Gastroesophageal sphincter (tissue), 4 donors: ENCODE measurements at places on chromosomes 3 and 15. TPM values are rescaled to one million over a fixed set of nuclear protein-coding genes. Genes with fewer than 3 reads are reported as not detected.
A peak's percentile ranks its signal among the peaks of the same experiment; 100 is the strongest.

DNA sequence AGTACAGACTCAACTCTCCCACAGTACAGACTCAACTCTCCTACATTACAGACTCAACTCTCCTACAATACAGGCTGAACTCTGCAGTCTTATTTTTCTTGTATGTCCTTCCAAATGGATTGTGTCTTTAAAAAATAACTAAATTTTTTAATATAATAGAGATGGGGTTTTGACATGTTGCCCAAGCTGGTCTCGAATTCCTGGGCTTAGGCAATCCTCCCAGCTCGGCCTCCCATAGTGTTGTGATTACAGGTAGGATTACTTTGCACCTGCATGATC, 31.2 kb upstream of the UBXN7 start:
- H3K4me1 ChIP-seq: no peaks in the 10 kb centered on the region
- no peak overlapping the region for H3K27ac ChIP-seq
- H3K27me3 ChIP-seq: no peaks in the 10 kb centered on the region
- no peak overlapping the region for H3K4me3 ChIP-seq
- ATAC-seq: no peak
- no peaks in the 10 kb centered on the region for H3K36me3 ChIP-seq

GRCh38 chr15:101436526-101436925, 53.0 kb downstream of the PCSK6 start:
- H3K4me3 ChIP-seq: no peak overlapping the region
- no peak for ATAC-seq
- H3K27me3 ChIP-seq: peaks cover 10% of the 10 kb centered on the region
- peaks cover 10% of the 10 kb centered on the region for H3K4me1 ChIP-seq
- H3K27ac ChIP-seq: no peak overlapping the region

DNA sequence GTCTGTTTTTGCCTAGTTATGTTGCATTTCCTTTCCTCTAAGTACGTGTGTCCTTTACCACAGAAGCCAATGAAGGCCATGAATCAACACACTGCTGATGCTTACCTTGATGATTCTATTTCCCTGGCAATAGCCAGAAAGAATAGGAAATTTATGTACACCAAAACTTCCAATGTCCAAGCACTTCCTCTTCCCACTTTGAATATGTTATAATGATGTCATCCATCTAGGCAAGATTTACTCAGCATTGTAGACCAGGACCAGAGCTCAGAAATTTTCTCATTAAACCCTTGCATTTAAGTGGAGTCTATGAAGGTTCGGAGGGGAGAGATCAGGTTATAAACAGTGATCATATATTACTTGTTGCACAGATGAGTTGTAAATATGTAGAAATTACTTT, 126.0 kb downstream of the THRB start:
- H3K4me1 ChIP-seq: peaks cover 84% of the 10 kb centered on the region
- H3K27ac ChIP-seq: no peak overlapping the region
- no peaks in the 10 kb centered on the region for H3K36me3 ChIP-seq
- no peak for ATAC-seq
- no peak overlapping the region for H3K4me3 ChIP-seq

DNA sequence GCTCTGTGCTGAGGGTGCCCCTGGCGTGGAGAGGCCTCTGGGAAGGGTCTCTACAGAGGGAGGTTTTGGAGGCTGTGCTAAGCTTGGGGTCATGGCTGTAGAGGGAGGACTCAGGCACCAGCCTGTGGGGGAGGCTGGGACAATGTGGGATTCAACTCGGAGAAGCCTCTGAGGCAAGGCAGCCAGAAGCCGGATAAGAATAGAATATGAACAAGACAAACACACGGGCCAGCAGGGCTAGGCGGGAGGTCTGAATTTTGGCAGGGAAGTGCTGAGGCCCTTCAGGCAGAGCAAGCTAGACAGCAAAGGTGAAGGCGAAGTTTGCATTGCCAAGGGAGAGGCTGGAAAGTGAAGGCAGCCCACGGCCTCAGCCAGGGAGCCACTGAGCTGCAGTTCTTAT, 612.1 kb upstream of the NR2F2 start:
- no peak overlapping the region for H3K4me3 ChIP-seq
- H3K36me3 ChIP-seq: no peaks in the 10 kb centered on the region
- no peak overlapping the region for H3K27ac ChIP-seq
- no peaks in the 10 kb centered on the region for H3K4me1 ChIP-seq
- no peaks in the 10 kb centered on the region for H3K27me3 ChIP-seq
- peak; percentile 51 for ATAC-seq

GRCh38 chr3:168025076-168025475, 70.6 kb downstream of the GOLIM4 start:
- peaks cover 92% of the 10 kb centered on the region for H3K36me3 ChIP-seq
- peak overlapping the region; percentile 60 for H3K27ac ChIP-seq

- no peaks in the 10 kb centered on the region for H3K36me3 ChIP-seq
- no peak overlapping the region for H3K27ac ChIP-seq
- no peaks in the 10 kb centered on the region for H3K27me3 ChIP-seq
- H3K4me3 ChIP-seq: no peak overlapping the region
- ATAC-seq: no peak
These were observed 430.3 kb downstream of the NTRK3 start for GRCh38 chr15:87826119-87826747.

GRCh38 chr15:93929375-93930094, 301.8 kb upstream of the MCTP2 start:
- H3K4me1 ChIP-seq: no peaks in the 10 kb centered on the region
- H3K27ac ChIP-seq: peak overlapping the region; percentile 54
- ATAC-seq: peak; percentile 97
- no peak overlapping the region for H3K4me3 ChIP-seq
- H3K36me3 ChIP-seq: no peaks in the 10 kb centered on the region
- no peaks in the 10 kb centered on the region for H3K27me3 ChIP-seq

DNA sequence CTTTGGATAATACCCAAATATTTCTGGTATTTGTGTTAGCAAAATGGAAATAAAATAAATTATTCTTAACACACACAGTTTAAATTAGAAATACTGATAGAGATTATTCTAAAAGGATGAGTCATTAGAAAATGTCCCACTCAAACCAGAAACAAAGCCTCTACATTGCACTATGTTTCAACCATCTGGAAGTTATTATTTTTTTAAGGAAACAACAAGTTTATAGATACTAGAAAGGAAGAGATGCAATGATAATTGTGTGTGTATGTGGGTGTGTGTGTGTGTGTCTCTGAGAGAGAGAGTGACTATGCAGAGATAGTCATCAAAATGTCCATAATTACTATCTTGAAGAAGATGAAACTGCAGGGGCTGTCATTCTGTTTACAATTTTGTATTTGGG, 1340.5 kb downstream of the ROBO1 start:
- H3K4me1 ChIP-seq: no peaks in the 10 kb centered on the region
- H3K36me3 ChIP-seq: no peaks in the 10 kb centered on the region
- no peak for ATAC-seq
- no peak overlapping the region for H3K27ac ChIP-seq
- no peak overlapping the region for H3K4me3 ChIP-seq

GRCh38 chr15:69508659-69509058, 56.0 kb downstream of the RPLP1 start:
- no peak for ATAC-seq
- no peak overlapping the region for H3K4me3 ChIP-seq
- no peak overlapping the region for H3K27ac ChIP-seq
- H3K4me1 ChIP-seq: no peaks in the 10 kb centered on the region
- H3K27me3 ChIP-seq: peaks cover 9% of the 10 kb centered on the region
- no peaks in the 10 kb centered on the region for H3K36me3 ChIP-seq

DNA sequence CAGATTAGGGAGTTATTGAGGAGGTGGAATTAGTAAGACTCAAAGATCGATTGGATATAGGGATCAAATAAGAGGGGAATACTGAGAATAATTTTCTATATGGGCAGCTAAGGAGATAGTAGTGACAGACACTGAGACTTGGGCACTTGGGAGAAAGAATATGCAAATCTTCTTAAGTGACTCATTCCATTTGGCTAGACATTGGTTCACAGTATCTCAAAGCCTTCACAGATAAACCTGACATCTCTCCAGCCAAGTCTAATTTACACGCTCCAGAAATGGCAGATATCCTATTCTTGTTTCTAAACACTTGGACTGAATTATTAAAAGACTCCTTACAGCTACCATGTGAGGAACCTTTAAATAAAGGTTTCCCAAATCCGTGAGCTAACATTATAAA, 104.6 kb upstream of the ADAMTS9 start:
- H3K4me3 ChIP-seq: no peak overlapping the region
- no peak overlapping the region for H3K27ac ChIP-seq
- no peaks in the 10 kb centered on the region for H3K36me3 ChIP-seq
- peaks cover 30% of the 10 kb centered on the region for H3K4me1 ChIP-seq
- no peak for ATAC-seq

- peaks cover 80% of the 10 kb centered on the region for H3K36me3 ChIP-seq
- no peaks in the 10 kb centered on the region for H3K27me3 ChIP-seq
- no peak overlapping the region for H3K4me3 ChIP-seq
- no peak for ATAC-seq
- H3K4me1 ChIP-seq: no peaks in the 10 kb centered on the region
- H3K27ac ChIP-seq: no peak overlapping the region
These were observed 9.3 kb downstream of the LPCAT4 start for GRCh38 chr15:34357653-34358052.

DNA sequence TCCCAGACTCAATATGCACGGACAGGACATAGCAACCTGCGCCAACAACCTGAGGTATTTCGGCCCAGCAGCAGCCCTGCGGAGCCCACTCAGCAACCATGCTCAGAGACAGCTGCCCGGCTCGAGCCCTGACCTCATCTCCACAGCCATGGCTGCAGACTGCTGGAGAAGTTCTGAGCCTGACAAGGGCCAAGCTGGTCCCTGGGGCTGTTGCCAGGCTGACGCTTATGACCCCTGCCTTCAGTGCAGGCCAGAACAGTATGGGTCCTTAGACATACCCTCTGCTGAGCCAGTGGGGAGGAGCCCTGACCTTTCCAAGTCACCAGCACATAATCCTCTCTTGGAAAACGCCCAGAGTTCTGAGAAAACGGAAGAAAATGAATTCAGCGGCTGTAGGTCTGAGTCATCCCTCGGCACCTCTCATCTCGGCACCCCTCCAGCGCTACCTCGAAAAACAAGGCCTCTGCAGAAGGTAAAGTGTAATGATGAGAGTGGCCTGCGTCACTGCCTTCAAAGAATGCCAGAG, 25.5 kb downstream of the TMEM41A start:
- no peak overlapping the region for H3K27ac ChIP-seq
- no peak overlapping the region for H3K4me3 ChIP-seq

DNA sequence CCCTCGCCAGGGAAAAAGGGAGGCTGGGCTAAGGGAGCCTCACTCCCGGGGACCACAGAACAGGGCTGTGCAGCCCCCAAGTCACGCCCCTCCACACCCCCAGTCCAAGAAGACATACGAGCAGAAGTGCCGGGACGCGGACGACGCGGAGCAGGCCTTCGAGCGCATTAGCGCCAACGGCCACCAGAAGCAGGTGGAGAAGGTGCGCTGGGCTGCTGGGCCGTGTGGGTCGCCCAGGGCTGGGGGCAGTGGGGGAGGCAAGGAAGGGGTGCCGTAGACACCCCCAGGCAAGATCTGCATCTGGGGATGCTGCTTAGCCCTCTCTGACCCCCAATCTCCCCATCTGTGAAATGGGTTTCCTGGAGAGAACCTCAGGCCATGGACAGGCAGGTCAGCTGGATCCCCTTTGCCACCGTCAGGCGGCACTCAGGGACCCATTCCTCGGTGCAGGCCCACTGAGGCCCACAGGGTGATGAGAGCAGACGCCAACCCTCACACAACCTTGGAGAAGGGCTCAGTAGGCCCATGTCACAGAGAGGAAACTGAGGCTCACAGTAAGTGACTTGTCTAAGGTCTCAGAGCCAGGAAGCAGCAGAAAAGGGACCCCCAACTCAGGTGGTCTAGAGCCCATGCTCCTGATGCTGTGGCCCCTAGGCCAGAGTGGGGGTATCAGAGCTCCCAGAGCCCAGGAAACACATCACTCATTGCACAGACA, 33.7 kb downstream of the PSTPIP1 start:
- no peak for ATAC-seq
- no peak overlapping the region for H3K27ac ChIP-seq
- H3K27me3 ChIP-seq: peaks cover 14% of the 10 kb centered on the region
- no peaks in the 10 kb centered on the region for H3K4me1 ChIP-seq
- H3K36me3 ChIP-seq: no peaks in the 10 kb centered on the region

GRCh38 chr3:189457201-189457607, 174.0 kb upstream of the TP63 start:
- ATAC-seq: no peak
- H3K4me1 ChIP-seq: no peaks in the 10 kb centered on the region
- H3K36me3 ChIP-seq: no peaks in the 10 kb centered on the region
- no peak overlapping the region for H3K27ac ChIP-seq
- no peaks in the 10 kb centered on the region for H3K27me3 ChIP-seq
- H3K4me3 ChIP-seq: no peak overlapping the region

GRCh38 chr15:92101708-92102394, 248.3 kb downstream of the SLCO3A1 start:
- H3K27me3 ChIP-seq: no peaks in the 10 kb centered on the region
- H3K4me3 ChIP-seq: no peak overlapping the region
- H3K27ac ChIP-seq: no peak overlapping the region
- ATAC-seq: no peak
- peaks cover 11% of the 10 kb centered on the region for H3K4me1 ChIP-seq
- no peaks in the 10 kb centered on the region for H3K36me3 ChIP-seq

DNA sequence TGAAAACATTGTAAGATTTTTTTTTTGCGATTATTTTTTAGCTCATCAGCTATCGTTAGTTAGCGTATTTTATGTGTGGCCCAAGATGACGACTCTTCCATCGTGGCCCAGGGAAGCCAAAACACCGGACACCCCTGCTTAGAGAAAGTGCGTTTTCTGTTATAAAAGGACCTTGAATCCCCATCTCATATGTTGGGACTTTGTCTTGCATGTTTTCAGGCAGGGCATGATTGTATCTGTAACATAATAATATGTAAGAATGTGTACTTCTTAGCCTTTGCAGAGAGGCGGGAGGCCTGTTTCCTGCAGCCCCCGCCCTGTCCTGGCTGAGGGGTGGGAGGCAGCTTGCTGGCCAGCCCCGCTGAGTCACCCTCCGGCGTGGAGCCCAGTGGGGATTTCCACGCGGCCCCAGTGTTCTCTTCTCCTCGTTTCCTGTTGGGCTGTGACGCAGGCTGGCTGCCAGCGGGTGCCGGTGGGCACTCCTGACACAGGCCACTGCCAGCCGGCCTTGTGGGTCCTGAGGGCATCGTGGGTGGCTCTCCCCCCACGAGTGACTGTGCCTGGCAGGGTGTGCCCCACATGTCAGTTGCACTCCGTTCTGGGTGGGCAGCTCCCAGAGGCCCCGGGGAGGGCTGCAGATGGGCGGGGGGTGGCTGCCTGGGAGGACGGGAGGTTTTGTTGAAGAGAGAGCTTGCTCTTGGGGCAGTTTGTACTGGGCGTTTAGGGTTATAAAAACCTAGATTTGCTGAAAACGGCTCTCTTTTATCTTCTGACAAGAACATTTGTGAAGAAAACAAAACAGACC, 55.6 kb downstream of the SMAD3 start:
- H3K27me3 ChIP-seq: no peaks in the 10 kb centered on the region
- H3K4me1 ChIP-seq: peaks cover 4% of the 10 kb centered on the region
- peak overlapping the region; percentile 89 for H3K27ac ChIP-seq
- no peaks in the 10 kb centered on the region for H3K36me3 ChIP-seq

- no peak overlapping the region for H3K4me3 ChIP-seq
- no peaks in the 10 kb centered on the region for H3K27me3 ChIP-seq
- peaks cover 4% of the 10 kb centered on the region for H3K36me3 ChIP-seq
- H3K27ac ChIP-seq: no peak overlapping the region
These were observed 43.2 kb upstream of the PTPN23 start for GRCh38 chr3:47337656-47338055.

The THSD4 gene
- 23.1 TPM for total RNA-seq

The SOX14 gene
- total RNA-seq: not detected

The ADAMTSL3 gene
- 19.4 TPM for total RNA-seq

The MOBP gene
- total RNA-seq: 0.47 TPM

The GP5 gene
- 0.31 TPM for total RNA-seq

The WDR93 gene
- not detected for total RNA-seq

The KLHL25 gene
- total RNA-seq: 8.8 TPM

The IL5RA gene
- total RNA-seq: 0.72 TPM

The BUB1B gene
- total RNA-seq: 1.1 TPM
